ENCODE measurements at places on chromosomes 1 and 21.

DNA sequence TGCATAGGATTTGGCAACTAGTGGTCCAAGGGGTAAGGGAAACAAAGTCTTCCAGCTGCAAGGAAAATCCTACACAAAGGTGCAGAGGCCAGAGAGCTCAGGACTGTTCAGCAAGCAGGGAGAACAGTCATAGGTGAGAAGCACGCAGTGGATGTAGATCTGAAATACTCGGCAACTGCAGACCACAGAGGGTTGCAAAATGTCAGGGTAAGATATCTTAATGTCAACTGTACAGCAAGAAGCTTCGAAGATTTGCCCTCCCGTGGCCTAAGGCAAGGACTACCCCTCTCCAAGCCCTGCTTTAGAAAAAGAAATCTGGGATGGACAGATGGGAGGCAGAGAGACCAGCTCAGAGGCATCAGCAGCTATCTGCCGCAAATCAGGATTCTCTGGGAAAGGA, 153.4 kb upstream of the IRF2BP2 start:
- no peak for DNase-seq

GRCh38 chr1:119364640-119365039, 3.9 kb upstream of the HAO2 start:
- DNase-seq = no peak

- DNase-seq = no peak
Measured at GRCh38 chr1:223266632-223267172, 97.3 kb downstream of the SUSD4 start.

DNA sequence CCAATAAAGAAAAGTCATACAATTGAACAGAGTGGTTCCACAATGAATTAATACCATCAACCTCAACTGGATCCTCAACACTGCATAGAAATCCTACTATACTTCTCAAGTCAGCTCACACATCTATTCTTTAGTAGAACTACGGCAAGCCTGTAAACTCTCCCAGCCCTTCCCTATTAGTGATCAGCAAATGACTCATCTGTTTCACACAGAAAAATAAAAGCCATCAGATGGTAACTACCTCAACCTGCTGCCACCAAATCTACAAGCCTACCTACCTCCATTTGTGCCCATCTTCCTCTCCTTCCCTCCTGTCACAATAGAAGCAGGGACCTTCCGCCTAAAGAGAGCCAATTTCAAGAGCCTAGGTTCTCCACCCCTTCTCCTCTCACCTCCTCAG, 63.6 kb downstream of the DMAP1 start:
- no peak for DNase-seq

GRCh38 chr1:209643285-209644020, 8.8 kb downstream of the LAMB3 start:
- DNase-seq = peak; percentile 90
